ENCODE measurements at places on chromosomes 4 and X.

DNA sequence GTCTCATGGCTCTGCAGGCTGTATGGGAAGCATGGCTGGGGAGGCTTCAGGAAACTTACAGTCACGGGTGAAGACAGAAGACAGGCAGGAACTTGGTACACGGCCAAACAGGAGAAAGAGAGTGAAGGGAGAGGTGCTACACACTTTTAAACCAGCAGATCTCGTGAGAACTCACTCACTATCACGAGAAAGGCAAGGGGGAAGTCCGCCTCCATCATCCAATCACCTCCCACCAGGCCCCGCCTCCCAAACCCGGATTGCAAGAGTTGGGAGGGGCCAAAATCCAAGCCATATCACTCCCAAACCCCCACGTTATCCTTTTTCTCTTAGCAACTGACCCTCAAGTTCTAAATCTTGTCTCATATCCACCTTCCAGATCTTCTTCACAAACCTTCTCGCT is 1710.5 kb upstream of the TENM3 start:
- DNase-seq = no peak

DNA sequence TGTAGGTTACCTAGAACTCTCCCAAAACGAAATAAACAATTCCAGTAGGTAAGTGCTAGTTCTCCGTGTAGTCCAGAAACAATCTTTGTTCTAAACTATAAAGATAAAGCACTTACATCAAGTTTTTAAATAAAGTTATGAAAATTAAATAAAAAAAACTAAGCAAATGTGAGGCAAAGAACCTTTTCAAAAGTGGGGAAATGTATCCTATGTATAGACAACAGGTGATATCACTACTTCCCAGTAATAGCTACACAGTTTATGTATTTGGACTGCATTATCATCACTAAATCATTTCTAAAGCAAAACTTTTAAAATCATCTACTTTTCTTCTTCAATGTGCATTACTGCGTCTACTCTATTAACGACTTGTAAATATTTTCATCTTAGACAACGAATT is 2.0 kb downstream of the YTHDC1 start:
- no peak for DNase-seq

DNA sequence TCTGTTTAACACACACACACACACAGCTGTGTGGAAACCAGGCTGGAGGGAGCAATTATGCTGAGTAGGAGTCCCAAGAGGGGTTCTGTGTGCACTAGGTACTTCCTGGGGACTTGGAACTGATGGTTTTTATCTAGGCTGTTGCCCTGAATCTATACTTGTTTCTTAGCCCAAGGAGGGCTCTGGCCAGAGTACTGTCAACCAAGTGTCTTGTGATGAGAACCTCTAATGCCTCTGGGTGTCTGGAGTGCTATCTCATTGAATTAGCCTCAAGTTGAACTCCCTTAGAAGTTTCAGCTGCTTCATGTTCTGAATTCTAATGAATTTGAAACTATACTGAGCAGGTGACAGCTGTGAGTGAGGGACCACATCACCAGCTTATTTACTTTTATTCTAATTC is 16.6 kb downstream of the ARHGAP24 start:
- peak; percentile 80 for DNase-seq

DNA sequence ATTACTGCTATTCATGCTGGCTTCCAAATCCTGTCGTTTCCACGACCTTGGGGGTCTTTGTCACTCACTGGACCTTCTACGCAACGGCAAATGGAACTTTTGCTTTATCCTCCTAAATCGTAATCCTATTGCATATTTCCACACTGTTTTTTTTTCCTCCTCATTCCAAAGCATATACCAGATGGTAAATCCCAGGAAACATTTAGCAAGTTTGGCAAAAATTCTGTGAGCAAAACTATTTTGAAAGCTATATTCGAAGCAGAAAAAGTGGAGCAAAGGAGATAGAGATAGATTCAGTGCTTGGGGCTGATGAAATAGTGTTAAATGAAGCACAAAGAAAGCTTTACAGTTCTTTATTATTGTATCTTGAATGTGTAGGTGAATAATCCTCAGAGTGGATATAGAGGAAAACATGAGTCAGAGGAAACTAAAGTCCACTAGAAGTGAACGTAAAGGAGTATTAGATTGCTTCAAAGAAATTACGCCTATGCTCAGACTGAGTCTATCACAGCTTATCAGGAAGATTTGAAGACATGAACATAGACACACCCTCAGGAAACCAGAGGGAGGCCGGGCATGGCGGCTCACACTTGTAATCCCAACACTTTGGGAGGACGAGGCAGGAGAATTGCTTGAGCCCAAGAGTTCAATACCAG is 50.2 kb upstream of the FAM9A start:
- no peak for DNase-seq

DNA sequence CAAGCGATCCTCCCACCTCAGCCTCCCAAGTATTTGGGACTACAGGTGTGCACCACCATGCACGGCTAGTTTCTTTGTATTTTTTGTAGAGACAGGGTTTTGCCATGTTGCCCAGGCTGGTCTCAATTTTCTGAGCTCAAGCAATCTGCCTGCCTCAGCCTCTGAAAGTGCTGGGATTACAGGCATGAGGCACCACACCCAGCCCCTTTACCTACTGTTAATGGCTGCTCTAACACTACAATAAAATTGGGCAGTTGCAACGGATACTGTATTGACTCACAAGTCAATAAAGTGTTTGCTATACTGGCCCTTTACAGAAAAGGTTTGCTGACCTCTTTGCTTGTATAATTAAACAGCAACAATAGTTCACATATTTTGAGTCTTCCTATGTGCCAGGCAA is 41.5 kb downstream of the TRIM2 start:
- DNase-seq = no peak

- no peak for DNase-seq
These were observed 39.4 kb upstream of the RHOH start for GRCh38 chr4:40157436-40157835.

DNA sequence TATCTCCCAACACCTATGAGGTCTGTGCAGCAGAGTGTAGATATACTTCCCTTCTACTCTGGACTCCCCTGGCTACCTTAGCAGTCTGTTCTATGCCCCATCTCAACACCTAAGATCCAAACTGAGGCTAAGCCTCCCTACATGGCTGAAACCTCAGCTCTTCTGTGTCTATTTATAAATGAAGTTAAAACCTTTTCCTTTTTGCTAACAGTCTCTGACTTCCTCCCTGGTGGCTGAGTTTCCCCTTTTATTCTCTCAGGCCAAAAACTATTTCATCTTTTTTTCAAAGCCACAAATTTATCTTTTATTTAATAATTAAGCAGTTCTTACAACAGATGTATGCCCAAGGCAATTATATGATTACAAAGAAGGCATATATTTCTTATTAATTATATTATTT is 111.8 kb upstream of the STIM2 start:
- DNase-seq = no peak

- DNase-seq = no peak
These were observed 49.5 kb downstream of the HS6ST2 start for GRCh38 chrX:132908891-132909290.

DNA sequence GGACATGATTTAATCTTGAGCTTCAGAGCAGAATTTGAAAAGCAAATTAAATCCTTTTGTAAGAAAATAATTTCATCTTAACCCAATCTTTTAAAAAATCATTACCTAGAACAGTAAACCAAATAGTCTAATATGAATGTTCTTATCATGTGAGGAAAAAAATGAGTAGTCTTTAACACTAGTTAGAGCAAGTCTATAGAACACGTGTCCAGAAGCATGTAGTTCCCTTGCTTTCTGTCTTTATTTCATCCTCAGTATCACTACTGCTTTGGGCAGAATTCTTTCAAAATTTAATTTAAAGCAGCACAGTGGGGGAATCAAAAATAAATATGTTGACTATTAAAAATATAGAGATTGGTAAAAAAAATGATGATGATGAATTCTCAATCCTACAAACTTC is 2.1 kb downstream of the RBM47 start:
- no peak for DNase-seq

- DNase-seq = no peak
These were observed 133.8 kb downstream of the LDB2 start for GRCh38 chr4:16764622-16765021.

DNA sequence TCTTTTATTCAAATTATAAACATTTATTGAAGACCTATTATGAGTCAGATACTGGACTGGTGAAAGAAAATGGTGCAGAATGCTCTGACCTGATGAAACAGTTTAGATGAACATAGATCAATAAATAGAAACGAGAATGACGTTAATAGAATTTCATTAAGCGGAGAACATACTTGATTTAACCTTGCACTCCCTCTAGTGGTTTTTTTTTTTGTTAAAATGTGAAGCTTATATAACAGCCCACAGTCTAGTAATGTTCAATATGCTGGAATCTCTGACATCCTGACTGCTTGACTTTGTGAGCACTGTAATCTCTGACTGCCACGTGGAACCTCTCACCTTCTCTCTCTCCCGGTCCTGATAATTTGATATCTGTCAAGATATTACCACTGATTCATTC is 32.3 kb downstream of the HDAC8 start:
- peak; percentile 13 for DNase-seq

DNA sequence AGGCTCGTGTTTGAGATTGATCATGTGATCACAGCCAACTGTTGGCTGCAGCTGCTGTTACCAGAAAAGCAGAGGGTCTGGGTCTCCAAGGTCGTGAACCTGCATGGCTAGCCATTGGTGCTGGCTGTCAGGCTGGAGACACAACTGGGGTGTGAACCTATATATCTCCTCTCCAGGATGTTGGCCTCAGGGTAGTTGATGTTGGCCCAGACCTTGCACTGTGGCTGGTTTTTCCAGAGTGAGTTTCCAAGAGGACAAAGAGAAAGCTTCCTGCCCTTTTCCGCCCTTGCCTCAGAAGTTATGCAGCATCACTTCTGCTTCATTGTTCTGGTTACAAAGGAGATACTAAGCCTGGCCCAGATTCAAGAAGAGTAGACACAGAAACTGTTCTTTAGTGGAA is 607.8 kb upstream of the HS3ST1 start:
- DNase-seq = no peak

GRCh38 chr4:120517966-120518365 is 404.6 kb downstream of the PRDM5 start:
- DNase-seq = no peak

DNA sequence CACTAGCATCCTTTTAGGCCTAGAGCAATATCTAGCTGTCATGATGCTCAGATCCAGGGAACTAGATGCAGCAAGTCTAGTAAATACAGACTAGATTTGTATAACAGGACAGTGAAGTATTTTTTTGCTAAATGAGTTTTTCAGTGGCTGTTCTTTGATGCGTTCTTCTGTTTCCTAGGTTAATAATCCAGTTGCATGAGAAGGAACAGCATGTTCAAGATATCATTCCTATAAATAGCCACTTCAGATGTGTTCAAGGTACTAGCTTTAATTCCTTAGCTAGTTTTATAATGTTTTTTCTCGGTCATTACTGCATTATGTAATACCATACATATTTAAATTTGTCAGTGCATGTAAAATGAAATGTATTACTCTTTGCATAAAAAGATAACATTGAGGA is 4.7 kb downstream of the OCRL start:
- no peak for DNase-seq

DNA sequence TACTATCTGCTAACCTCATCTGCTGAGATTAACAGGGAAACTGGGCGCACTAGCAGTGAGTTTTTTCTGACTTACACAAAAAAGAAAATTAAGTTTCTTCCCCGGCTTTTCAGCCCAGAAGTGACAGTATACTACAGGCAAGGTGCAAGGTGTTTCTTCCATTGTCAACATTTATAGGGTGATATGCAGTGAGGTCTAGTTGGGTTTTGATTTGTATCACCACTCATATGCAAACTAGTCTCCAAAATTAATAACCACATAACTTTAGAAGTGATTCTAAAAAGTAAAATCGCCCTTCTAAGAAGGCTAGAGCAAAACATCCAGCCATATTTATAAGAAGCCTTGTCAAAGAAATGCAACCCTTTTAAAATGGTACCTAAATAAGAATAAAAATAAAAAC is 640.1 kb downstream of the ARAP2 start:
- DNase-seq = no peak

Measured in NCI-H1105 treated with DMSO at 0.1 percent for 48 hours (cell line).